ENCODE measurements at places on chromosomes 1 and 21.

GRCh38 chr1:196628838-196629237 lies 20.6 kb upstream of the KCNT2 start:
- no peak for DNase-seq

DNA sequence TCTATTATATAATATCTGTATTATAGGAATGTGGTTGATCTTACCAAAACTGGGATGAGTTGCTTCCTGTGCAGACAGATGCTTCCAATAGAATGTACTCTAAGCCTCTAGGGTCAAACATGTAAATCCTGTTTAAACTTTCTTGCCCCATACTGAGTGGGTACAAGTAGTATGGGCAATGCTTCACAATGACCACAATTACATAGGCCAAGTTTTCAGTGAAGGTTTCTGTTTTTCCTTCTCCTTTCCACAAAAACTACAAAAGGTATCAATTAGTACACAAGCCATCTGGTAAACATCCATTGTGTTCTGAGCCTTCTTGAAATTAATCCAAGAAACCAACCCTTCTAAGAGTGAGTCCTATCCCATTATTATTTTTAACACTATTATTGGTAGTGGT lies 16.8 kb downstream of the OTUD7B start:
- DNase-seq = no peak

GRCh38 chr21:34180826-34181359 lies 107.5 kb downstream of the MRPS6 start:
- DNase-seq = no peak

GRCh38 chr1:222171005-222171404 lies 376.9 kb downstream of the HHIPL2 start:
- DNase-seq = no peak

DNA sequence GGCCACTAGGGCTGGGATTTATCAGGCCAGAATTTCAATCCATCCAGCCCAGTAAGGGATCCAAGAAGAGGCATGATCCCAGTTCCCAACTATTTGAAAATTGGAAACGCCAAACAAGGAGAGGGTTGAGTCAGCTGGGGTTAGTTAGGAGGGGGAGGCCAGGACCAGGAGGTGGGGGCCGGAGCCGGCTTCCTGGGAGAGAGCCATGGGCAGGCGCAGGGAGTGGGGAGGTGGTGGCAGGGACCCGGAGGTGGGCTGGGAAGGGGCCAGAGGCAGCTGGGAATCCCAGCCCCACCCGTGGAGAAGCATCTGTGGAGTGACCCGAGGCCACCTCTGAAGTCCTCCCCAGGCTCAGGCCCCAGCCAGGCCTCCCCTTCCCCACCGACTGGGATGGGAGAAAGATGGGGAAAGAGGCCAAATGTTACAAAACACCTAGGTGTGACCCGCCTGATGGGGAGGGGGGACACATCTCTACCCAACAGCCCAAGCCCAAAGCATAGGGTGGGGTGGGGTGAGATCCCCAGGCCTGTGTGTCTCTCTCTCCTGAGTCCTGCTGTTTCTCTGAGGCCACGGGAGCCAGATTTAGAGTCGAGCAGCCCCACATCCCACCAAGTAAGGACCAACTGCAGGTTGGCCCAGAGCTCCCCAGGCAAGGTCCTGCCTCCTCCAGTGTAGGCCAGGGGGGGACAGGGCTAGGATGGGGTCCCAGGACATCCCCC lies 10.1 kb downstream of the HSPG2 start:
- no peak for DNase-seq

- no peak for DNase-seq
Observed at GRCh38 chr1:154874465-154874864, 4.4 kb upstream of the KCNN3 start.

DNA sequence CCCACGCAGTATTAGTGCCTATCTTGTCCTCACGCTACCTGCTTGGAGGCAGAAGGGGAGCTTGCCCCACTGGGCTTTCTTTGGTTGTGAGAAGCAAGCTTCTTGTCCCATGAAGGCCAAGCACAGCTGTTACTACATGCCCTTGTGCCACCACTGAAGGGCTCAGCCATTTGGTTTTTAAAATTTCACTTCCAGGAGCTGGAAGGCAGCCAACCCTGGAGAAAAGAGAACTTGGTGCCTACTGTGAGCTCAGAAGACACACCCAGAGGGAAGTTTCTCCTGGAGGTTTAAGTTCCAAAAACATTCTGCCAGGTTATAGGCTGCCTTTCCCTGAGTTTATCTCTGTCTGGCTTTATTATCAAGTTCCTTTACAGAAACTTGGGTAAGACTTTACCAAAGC lies 187.4 kb downstream of the SLC35F3 start:
- DNase-seq = no peak

DNA sequence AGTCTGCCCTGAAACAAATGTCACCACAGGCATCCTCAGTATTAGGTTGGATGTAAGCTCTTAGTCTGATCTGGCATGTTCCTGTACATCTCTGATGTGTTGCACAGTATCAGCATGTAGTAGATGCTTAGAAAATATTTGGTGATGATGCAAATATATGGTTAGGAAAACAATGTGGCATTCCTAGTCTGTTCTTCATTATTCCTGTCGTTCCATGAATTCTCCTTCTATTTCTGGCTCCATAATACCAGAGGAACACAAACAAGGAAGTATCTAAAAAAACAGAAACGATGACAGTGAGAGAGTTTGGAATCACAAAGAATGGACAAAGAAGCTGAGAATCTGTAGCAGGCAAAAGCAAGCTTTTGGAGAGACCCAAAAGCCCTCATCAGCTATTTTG lies 236.6 kb downstream of the HHAT start:
- DNase-seq = no peak

DNA sequence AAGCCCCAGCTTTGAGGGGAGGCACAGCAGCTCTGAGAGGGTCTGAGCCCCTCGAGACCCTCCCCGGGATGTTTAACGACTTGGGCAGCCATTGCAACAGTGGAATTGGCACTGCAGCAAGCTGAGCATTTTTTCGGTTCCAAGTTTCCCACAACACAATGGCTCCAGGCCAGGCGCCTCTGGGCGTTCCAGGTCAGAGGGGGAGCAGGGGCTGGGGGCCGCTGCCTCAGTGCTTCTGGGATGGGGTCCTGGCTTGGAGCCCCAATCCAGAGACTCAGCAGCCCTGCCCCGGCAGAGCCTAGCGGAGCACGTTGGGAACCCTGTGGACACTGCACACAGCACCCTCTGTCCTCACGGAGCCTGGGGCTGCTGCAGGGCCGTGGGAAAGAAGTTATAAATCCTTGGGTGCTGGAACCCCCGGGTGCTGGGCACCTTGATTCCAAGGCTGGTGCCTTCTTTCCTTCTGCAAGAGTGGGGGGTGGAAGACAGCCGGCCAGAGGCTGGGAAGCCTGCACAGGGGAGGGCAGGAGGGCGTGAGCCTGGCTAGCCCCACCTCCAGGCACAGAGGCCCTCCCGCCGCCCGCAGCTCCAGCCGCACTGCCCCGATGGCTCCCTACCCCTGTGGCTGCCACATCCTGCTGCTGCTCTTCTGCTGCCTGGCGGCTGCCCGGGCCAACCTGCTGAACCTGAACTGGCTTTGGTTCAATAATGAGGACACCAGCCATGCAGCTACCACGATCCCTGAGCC lies 50.1 kb downstream of the COL18A1 start:
- DNase-seq = no peak

- DNase-seq = no peak
Observed at GRCh38 chr1:245087723-245088122, 67.1 kb upstream of the KIF26B start.

DNA sequence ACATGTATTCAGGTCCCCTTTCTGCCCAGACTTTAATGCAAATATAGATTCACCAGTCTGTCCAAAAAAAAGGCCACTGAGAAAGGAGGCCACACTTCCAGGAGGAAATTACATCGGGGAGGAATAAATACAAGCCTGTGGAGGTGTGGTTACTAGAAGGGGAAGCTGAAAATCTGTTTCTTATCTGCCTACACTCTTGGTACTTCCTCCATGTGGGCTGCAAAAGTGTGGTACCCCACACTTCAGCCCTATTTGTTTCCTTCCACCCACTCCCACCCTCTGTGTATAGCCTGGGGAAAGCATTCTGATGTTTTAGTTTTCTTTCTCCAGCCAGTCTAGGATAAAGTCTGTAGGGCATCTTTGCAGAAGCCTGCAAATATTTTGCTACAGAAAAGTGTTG lies 38.4 kb downstream of the UTP25 start:
- DNase-seq = no peak

- no peak for DNase-seq
Observed at GRCh38 chr1:50110656-50111055, 1.9 kb downstream of the ELAVL4 start.

- DNase-seq = no peak
Observed at GRCh38 chr21:33916200-33916567, 580 bp upstream of the ATP5PO start.

DNA sequence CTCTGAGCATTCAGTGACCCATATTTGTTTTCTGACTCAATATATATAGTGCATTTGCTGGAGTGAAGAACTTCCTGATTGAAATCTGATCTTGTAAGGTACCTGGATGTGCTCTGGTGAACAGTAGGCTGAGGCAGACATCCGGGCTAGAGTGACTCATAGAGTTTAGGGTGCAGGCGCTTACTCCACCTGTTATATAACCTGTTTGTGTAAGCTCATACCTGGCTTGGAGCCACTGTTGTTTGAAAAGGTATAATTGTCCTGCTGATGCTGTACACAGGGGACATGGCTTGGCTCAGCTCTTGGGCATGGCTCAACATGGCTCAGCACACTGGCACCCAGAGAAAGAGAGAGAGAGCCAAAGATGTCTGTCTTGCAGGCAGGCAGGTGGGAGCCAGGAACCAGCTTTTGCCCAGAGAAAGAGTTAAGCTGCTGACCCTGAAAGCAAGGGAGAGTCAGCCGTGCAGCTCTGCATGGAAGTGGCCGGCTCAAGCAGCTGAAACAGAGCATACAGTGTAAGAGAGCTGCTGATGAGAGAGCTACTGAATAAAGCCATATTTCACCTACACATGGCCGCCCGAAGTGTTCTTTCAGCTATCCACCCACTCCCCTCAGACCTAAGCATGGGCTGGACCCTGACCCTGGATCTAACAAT lies 43.2 kb downstream of the GJA5 start:
- no peak for DNase-seq

DNA sequence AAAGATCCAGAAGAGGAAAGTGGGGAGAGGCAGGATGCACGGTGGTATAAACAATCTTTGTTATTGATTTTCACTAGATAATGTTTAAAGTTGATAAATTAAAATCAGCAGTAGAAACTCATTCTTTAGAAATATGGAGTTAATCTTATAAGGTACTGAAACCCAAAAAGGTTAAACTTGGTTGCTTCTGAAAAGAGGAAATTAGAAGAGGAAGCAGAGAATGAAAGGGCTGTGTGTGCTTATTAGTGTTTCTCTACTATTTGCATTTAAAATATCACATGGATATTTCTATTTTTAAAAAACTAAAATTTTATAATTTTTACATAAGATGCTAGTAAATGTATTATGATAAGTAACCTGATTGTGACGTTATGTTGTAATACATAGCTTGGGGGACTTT lies 24.4 kb downstream of the C1orf141 start:
- DNase-seq = no peak

DNA sequence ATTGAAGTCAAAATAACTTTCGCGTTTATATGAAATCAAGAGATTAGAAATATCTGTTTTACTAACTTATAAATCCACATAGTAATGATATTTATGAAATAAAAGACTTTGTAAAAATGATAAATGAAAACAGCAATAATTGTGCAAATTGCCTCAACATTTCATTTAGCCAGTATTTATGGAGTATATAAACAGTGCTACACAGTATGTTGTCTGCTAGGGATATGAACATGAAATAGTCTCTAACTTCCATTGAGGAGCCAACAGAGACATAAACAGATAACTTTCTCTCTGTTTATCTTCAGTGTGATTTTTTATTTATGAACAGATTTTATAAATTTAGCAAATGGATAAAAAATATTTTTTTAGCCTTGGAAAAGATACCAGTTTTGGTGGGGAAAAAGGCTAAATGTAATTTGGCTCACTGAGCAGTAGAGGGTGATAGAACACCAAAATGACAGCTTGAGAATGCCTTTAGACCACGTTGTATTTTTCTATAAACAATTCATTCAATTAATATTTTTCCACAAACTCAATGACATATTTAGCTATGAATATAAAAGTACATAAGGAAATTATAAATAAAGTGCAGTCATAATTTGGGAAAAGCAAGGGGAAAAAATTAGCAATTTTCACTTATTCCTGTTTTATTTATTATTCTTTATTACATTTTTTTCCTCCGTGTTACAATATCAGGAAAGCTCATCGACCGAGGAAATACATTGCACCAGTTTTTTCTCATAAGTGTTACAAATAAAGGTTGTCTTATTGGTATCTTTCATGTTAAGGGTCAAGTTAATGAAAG lies 47.5 kb upstream of the EEIG2 start:
- DNase-seq = no peak

DNA sequence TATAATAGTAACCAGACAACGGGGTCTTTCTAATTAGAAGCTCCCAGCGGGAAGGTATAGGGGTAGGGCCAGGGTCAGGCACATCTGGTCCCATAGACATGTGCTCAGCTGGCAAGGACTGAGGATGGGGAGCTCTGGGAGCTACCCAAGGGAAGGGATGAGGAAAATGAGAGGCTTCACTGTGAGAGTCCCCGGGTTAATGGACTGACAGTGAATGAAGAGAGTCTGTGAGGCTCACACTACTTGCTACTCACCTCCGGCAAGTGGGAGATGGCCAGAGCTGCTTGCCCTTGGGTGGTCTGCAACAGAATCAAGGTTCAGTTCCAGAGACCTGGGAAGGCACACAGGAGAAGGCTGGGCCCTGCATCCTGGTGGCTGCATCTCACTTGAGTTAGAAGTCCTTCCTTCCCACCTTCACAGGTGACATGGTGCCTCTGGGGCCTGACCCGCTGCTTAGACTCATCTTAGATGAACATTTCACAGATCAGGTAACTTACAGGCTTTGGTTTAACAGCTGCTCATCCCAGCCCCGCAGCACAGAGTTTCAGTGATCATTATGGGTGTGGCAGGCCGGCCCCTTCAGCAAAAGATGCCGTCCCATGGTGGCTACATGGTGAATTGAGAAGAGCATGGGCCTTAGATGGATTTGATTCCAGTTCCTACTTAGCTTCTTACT lies 31.7 kb downstream of the EIF2D start:
- no peak for DNase-seq

- DNase-seq = no peak
Observed at GRCh38 chr1:119002028-119002686, 14.0 kb upstream of the TBX15 start.

DNA sequence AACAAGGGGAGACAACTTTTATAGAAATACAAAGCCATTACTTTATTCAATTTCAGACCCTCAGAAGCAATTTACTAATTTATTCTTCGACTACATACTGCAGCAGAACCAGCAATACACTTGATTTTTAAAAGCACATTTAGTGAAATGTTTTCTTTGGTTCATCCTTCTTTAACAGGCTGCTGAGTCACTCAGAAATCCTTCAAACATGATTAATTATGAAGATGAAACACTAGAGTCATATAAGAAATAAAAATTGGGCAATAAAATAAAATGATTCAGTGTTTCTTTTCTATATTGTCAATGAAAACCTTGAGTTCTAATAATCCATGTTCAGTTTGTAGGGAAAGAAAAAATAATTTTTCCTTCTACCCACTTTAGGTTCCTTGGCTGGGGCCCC lies 47.0 kb downstream of the CHML start:
- DNase-seq = no peak

GRCh38 chr1:153430166-153430553 lies 13.8 kb downstream of the S100A7A start:
- no peak for DNase-seq

- DNase-seq = no peak
Observed at GRCh38 chr1:235105051-235106043, 23.3 kb downstream of the TOMM20 start.
